ENCODE measurements at places on chromosomes 3 and 15.

GRCh38 chr15:98120561-98120960 is 160.1 kb downstream of the ARRDC4 start:
- DNase-seq = no peak

DNA sequence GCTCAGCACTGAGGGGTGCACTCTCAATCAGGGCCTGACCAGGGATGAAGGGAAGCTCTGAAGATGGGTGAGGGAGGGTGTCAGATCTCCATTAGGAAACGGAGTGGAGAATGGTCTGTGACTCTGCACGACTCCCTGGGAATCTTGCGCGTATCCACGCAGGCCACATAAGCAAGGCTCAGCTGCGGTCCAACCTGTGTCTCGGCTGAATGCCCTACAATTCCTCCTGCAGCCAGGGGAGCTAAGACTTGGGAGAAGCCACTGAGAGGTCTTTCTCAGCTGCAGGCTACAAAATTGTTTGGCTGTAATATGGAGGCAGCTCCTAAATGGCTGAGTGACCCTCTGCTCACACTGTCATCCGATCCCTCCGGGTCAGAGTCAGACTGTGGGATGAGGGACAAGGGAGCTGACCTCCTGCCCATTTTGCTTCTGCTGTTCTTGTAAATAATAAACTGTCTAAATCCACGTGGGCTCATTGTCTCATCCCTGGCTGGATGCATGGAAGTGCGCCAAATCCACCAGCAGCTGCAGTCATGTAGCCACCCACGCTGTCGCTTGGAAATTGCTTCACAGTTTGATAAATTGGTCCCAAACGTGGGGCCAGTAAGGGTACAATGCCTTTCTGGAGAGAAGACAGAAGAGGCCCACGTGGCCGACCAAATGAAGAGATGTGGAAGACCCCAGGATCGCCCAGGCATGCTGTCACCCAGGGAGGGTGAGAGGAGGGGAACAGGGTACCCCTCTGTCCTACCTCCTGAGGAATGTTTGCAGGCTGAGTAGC is 30.5 kb downstream of the ALS2CL start:
- DNase-seq = no peak

- no peak for DNase-seq
Measured at GRCh38 chr15:94174399-94174802, 57.0 kb upstream of the MCTP2 start.

GRCh38 chr3:69650066-69650419 is 89.2 kb upstream of the MITF start:
- no peak for DNase-seq

DNA sequence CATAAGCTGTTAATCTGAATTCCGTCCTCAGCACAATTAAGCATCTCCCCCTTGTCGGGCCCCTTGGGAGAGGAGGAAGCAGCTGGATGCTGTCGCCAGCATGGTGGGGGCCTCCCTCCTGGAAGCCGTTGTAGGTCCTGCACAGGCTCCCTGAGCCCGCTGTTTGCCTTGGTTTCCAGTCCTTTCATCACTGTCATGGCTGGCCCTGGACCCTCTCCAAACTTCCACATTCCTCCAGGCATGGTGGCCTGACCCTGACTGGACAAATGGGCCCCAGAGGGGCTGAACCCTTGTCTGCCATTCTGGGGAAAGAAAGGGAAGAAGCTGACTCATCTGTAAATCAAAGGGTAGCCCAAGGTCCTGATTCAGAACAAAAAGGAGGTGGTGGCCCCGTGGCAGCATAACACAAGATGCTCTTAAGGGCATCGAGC is 300.5 kb upstream of the LRRFIP2 start:
- DNase-seq = no peak

GRCh38 chr15:91898843-91899242 is 45.3 kb downstream of the SLCO3A1 start:
- DNase-seq = no peak

DNA sequence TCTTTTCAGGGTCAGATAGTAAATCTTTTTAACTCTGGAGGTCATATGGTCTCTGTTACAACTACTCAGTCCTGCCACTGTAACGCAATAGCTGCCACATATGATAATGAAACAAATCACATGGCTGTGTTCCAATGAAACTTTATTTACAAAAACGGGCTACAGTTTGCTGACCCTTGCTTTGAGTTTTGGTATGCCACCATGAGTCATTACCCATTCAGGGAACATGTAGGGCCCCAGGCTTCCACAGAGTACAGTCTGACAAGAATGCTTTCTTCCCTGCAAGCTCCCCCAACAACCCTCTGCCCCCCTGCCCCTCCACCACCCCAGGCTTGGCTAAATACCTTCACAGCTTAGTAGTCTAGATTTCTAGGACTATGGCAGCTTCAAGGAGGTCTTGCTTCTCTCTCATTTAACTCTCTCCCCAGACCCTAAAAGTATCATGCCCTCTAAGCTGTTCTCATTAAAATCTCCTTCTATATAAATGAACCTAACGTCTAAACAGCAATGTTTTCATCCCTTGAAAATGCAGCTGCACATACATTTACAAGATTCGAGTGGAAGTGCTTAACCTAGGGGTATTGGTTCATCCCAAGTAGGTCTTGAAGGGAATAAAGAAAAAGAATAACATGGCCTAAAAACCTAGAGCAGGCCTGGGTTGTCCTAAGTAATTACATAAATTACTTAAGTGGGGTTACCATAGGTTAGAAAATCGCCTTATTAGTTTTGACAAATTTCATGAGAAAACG is 117.8 kb upstream of the PRICKLE2 start:
- DNase-seq = no peak

- DNase-seq = no peak
Measured at GRCh38 chr15:69888406-69888805, 209.3 kb downstream of the TLE3 start.

DNA sequence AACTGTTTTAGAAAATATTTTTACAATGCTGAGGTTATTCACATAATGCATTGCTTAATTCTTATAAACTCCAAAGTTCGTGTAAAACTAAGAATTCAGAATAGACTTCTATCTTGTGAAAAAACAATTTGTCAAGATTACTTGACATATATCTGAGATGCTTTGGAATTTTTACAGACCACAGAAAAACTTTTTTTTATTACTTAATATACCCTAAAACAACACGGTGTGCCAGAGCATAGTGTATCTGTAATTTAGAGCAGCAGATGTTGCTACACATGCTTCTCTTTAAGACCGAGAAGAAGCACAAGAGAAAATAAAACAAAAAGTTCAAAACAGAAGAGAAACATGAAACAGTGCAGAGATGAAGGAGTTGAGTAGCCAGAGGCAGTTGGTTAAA is 26.4 kb downstream of the ASB7 start:
- no peak for DNase-seq

DNA sequence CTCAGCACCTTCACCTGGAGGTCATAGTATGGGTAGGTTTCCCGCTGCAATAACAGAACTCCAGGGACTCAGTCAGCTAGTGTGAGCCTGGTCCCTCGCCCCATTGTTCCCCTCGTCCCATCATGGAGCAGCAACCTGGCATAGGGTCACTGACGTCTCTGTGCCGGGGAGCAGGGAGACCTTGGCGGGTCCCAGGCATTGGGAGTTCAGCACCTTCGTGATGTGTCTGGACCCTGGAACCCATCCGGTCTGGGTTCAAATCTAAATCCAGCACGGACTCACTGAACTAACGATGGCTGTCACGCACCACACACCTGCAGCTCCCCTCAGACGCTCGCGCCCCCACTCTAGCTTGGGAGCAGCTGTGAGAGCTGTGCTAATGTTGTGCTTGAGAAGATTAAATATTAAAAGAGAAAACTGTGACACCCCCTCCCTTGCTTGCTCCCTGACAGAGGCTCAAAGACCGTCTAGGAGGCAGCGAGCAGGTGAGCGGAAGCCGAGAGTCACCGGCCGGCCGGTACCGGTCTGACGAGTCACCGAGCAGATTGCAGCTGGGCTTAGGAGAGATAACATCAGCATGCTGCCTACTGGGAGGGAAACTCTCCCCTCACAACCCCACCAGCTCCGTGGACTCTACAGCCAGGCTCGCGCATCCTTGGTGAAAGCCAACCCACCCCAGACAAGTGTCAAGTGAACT is 742 bp downstream of the PLA2G4F start:
- no peak for DNase-seq

GRCh38 chr15:66078929-66079275 is 174.6 kb downstream of the MEGF11 start:
- no peak for DNase-seq

GRCh38 chr3:139389552-139390368 is at the start of gene COPB2:
Gene COPB2, minus strand, starts transcription at chr3:139389647. Its CDS starts 97 bp downstream, at chr3:139389550.
- DNase-seq = peak; percentile 77

DNA sequence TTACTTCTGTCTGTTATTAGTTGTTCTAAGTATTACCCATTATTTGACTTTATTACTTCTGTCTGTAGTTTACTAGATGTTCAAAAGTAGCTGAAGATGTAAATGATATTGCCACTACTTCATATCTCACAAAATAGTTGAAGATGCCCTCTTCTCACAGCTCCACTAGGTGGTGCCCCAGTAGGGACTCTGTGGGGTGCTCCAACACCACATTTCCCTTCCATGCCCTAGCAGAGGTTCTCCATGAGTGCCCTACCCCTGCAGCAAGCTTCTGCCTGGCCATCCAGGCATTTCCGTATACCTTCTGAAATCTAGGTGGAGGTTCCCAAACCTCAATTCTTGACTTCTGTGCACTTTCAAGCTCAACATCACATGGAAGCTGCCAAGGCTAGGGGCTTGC is 80.8 kb downstream of the KCNH8 start:
- DNase-seq = no peak

DNA sequence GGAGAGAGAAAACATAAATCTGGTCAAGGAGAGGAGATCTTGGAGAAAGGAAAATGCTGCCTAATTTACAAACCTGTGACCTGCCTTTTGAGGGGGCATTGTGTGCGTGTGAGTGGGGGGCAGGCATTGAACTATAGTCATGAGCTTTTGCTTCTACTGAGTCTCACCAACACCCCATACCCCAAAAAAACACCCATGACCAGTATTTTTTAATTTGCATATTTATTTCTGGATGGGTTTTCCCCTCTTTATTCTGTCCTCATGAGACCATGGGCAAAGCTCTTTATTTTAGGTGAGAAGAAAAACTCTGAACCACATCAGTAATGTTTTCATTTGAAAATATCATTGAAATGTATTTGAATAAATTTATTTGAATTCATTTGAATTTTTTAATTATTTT is 20.6 kb downstream of the CD80 start:
- DNase-seq = no peak

DNA sequence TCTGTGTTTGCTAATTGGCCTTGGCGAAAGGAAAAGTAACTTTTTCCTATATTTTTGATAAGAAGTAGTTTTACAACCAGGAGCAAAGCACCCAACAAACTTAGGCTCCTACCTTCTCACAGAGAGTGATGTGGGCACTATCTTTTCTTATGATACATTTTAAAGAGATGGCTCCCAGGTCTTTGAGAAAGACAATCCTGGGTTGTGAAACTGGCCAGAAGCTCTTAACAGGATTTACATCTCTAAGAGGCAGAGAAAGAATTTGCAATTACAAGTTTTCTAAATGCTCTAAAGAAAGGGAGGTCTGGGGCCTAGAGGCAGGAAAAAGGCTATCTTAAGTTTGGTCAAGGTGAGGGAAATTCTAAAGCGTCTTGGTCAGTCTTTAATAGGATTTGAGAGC is 609.7 kb downstream of the VGLL3 start:
- DNase-seq = no peak

GRCh38 chr3:88044411-88044810 is 14.4 kb downstream of the CGGBP1 start:
- no peak for DNase-seq

DNA sequence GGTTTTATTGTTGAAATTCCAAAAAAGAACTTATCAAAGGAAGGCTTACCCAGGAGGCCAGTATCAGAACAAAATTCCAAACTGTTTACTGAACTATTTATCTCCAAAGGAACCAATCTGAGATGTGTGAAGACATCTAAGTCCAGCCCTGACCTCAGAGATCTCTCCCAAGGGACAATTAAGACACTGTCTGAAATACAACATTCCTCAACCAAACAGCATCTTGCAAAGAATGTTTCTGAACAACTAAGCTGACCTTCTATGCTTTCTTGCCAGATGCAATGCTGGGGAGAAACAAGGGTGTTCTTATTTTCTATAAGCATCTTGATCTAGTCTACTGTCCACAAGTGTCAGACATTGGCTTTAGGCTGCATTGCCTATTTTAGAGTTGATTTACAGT is 13.6 kb downstream of the PDZRN3 start:
- no peak for DNase-seq

DNA sequence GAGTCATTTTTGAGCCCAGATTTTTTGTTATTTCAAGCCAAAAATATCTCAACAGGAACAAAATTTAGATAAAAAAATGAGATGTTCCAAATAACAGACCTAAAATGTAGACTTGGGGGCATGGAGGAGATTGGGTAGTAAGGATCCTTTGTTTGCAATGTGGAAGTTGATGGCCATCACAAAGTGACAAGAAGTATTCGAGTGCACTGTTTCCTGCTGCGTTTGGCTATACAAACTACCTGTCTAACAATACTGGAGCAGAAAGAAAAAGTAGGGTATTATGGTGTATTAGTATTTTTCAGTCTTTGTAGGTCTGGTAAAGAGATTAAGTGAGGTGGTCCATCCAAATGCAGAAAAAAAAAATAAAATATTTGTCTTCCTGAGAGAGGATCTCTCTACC is 284.2 kb downstream of the C3orf38 start:
- DNase-seq = no peak

DNA sequence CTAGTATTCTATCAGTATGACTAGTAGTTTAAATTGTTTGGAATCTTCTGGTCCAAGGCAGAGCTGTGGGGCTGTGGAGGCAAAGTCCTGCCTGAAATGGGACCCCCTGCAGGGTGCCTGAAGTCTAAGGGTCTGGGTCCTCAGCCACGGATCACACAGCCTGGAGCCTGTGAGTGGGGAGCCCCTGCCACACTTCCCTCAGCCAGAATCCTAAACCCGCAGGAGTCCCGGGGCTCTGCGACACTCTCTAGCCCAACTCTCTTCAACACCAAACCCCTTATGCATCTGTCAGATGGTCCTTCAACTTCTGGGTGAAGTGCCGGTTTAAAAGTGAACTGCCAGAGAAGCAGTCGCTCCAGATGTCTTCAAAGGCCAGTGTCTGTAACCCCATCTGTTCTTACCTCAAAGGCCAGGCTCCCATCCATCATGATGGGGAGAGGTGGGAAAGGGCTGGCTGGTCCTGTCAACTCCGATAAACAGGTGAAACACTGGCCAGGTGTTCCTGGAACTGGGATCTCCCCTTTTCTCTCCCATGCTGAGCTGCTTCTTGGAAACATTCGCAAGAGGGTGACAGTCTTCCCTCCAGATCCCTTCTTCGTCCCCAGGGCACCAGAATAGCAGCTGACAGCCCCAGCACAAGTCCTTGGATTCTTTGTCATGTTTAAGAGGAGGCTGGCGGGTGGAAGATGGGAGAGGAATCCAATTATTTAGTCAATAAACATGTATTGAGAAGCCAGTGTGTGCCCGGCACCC is 45.6 kb downstream of the CPN2 start:
- DNase-seq = no peak

GRCh38 chr3:132972333-132972732 is 65.9 kb upstream of the TMEM108 start:
- no peak for DNase-seq

DNA sequence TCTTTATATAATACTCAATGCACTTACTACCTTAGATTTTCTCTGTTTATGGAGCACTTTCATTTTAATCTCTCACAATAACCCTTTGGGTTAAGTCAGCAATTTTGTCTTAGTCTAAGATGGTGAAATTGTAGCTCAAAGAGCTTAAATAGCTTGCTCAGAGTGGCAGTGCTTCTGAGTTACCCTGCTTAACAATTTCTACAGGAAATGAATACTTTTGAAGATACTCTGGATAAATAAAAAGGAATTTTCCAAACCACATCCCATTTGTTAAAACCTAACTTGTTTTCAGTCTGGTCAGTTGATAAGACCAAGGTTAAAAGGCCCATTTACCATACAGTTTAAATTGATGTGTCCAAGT is 37.2 kb downstream of the HMG20A start:
- DNase-seq = no peak

GRCh38 chr15:91853948-91854638 is 585 bp downstream of the SLCO3A1 start:
- no peak for DNase-seq
